Activated CD8-positive, alpha-beta T cell treated with anti-CD3 and anti-CD28 coated beads, Interleukin-2, amount 10 ng/mL, durations not matched to agents 7 days and 5 days (primary cell): ENCODE measurements at places on chromosomes 11 and 22. TPM values are rescaled to one million over a fixed set of nuclear protein-coding genes. Genes with fewer than 3 reads are reported as not detected.

HBD gene
- total RNA-seq, result not detected

CBX7 gene
- total RNA-seq, result 8.7 TPM

OR10A5 gene
- total RNA-seq, result not detected

OR6T1 gene
- not detected for total RNA-seq

INPP5J gene
- total RNA-seq, result not detected

CHRM4 gene
- 0.37 TPM for total RNA-seq

ADAMTS15 gene
- total RNA-seq, result 0.05 TPM

FOLR1 gene
- total RNA-seq, result not detected

H19 gene
- total RNA-seq, result not detected

UCP2 gene
- total RNA-seq, result 218 TPM

OR52E5 gene
- total RNA-seq, result not detected

CSRP3 gene
- not detected for total RNA-seq

FADD gene
- 37.3 TPM for total RNA-seq

CHRNA10 gene
- 3.0 TPM for total RNA-seq

WT1 gene
- not detected for total RNA-seq

GLB1L3 gene
- 3.8 TPM for total RNA-seq

E2F8 gene
- 44.4 TPM for total RNA-seq

CDC42EP2 gene
- 1.2 TPM for total RNA-seq

ZNF195 gene
- total RNA-seq, result 28.5 TPM

CYP2R1 gene
- total RNA-seq, result 18.8 TPM

MICALL1 gene
- 21.3 TPM for total RNA-seq

CD248 gene
- total RNA-seq, result 79.5 TPM

OR5B21 gene
- total RNA-seq, result 0.40 TPM

ARFGAP3 gene
- 36.7 TPM for total RNA-seq

CCDC87 gene
- 0.55 TPM for total RNA-seq

UCP3 gene
- 2.9 TPM for total RNA-seq

MFNG gene
- 227 TPM for total RNA-seq

OR52I2 gene
- not detected for total RNA-seq

OR5T1 gene
- total RNA-seq, result not detected

SLCO2B1 gene
- total RNA-seq, result not detected

MSANTD4 gene
- 14.0 TPM for total RNA-seq

SPDYC gene
- total RNA-seq, result not detected

NLRP6 gene
- total RNA-seq, result 30.8 TPM

ACR gene
- not detected for total RNA-seq

DEUP1 gene
- not detected for total RNA-seq

DEFB131B gene
- total RNA-seq, result not detected

VSIG10L2 gene
- total RNA-seq, result not detected

TPCN2 gene
- 21.2 TPM for total RNA-seq

OR6A2 gene
- 0.05 TPM for total RNA-seq

SHANK3 gene
- 0.05 TPM for total RNA-seq

OR52M1 gene
- total RNA-seq, result not detected

SYCE3 gene
- not detected for total RNA-seq

DDIAS gene
- total RNA-seq, result 16.8 TPM

SLC7A4 gene
- 0.16 TPM for total RNA-seq

MARK2 gene
- total RNA-seq, result 68.6 TPM

PRPF19 gene
- 161 TPM for total RNA-seq

OR10D3 gene
- total RNA-seq, result not detected

TMEM191B gene
- 0.94 TPM for total RNA-seq

C11orf21 gene
- total RNA-seq, result 43.2 TPM

BTBD18 gene
- not detected for total RNA-seq

GDPD4 gene
- not detected for total RNA-seq

INS gene
- not detected for total RNA-seq

CHRM1 gene
- total RNA-seq, result not detected

SOX6 gene
- total RNA-seq, result not detected

MYRF gene
- 2.9 TPM for total RNA-seq

LMO2 gene
- total RNA-seq, result not detected
